ENCODE measurements at places on chromosomes 1 and 21. TPM values are rescaled to one million over a fixed set of nuclear protein-coding genes. Genes with fewer than 3 reads are reported as not detected.

GRCh38 chr1:96185181-96185580 is 536.4 kb upstream of the PTBP2 start:
- H3K4me1 ChIP-seq: no peaks in the 10 kb centered on the region
- H3K4me3 ChIP-seq: no peak overlapping the region
- H3K27me3 ChIP-seq: no peaks in the 10 kb centered on the region
- no peak overlapping the region for H3K27ac ChIP-seq
- no peaks in the 10 kb centered on the region for H3K36me3 ChIP-seq

- peaks cover 6% of the 10 kb centered on the region for H3K4me1 ChIP-seq
- no peak overlapping the region for H3K4me3 ChIP-seq
- H3K27me3 ChIP-seq: no peaks in the 10 kb centered on the region
- no peak for DNase-seq
- H3K36me3 ChIP-seq: no peaks in the 10 kb centered on the region
Observed at GRCh38 chr1:3494321-3495308, 40.1 kb downstream of the ARHGEF16 start.

Gene AXDND1
- total RNA-seq: 0.98 TPM

Gene OR2AK2
- total RNA-seq: 0.44 TPM

Gene OR10Z1
- total RNA-seq: not detected

Gene OLIG1
- not detected for total RNA-seq
